ENCODE measurements at places on chromosomes 1 and 21.
A peak's percentile ranks its signal among the peaks of the same experiment; 100 is the strongest.

- DNase-seq = peak; percentile 53
These were observed 44.1 kb downstream of the CD247 start for GRCh38 chr1:167474191-167474641.

GRCh38 chr1:65509912-65510680 lies 89.6 kb downstream of the LEPR start:
- DNase-seq = no peak

DNA sequence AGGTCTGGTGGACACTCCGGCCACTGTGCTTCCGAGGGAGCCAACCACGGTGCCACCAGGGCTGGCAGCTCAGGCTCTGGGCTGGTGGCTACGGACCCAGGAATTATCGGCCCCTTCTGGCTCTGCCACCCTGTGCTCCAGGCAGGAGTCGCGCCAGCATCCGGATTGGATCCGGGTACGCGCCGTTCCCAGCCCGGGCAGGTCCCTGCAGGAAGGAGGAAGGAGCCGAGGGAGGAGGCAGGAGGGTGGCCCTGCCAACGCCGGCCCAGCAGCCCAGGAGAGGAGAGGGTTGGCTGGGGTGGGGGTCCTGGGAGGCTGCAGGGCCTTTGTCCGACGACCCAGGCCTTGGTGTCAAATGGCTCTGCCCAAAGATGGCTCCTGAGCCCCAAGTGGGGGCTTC lies 160.5 kb downstream of the CASZ1 start:
- DNase-seq = no peak

- no peak for DNase-seq
These were observed 339.6 kb downstream of the NUF2 start for GRCh38 chr1:163661391-163661790.

GRCh38 chr1:226772446-226773139 lies 33.5 kb upstream of the ITPKB start:
- DNase-seq = no peak

- DNase-seq = no peak
These were observed 26.3 kb upstream of the TINAGL1 start for GRCh38 chr1:31549809-31550620.

DNA sequence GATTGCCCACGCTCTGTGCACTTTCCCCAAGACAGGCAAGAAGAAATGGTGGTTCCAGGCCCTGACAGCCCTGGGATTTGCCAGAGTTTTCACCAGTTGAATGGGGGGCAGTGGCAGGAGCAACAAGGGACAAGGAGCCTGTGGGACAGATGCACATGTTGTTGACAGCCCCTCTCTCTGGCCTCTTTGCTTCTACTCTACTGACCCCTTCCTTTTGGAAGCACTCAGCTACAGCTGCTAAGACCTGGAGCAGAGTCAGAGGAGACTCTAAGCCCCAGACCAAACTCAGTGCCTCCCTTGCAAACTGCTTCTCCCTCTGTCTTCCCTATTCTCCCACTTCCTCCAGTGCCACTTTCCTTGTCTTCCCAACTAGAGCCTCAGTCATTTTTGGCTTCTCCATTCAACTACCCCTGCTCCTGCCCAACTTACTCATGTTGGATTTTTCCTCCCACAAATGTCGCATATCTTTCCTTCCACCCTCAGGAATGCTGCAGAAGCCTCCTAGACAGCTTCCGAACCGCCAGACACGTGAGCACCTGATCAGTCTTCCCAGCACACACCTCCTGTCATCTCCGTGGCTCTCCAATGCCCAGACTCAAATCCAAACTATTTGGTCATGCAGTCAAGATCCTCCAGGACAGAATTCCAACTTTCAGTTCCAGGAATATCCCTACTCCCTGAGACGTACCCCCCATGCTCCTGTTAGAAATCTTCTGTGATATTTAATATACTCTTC lies 9.1 kb downstream of the INKA2 start:
- no peak for DNase-seq

GRCh38 chr1:8360493-8361197 lies 42.7 kb downstream of the SLC45A1 start:
- no peak for DNase-seq

- no peak for DNase-seq
These were observed 84.9 kb upstream of the SLC44A3 start for GRCh38 chr1:94734963-94735901.

GRCh38 chr1:115499253-115499652 lies 142.5 kb upstream of the VANGL1 start:
- DNase-seq = no peak

DNA sequence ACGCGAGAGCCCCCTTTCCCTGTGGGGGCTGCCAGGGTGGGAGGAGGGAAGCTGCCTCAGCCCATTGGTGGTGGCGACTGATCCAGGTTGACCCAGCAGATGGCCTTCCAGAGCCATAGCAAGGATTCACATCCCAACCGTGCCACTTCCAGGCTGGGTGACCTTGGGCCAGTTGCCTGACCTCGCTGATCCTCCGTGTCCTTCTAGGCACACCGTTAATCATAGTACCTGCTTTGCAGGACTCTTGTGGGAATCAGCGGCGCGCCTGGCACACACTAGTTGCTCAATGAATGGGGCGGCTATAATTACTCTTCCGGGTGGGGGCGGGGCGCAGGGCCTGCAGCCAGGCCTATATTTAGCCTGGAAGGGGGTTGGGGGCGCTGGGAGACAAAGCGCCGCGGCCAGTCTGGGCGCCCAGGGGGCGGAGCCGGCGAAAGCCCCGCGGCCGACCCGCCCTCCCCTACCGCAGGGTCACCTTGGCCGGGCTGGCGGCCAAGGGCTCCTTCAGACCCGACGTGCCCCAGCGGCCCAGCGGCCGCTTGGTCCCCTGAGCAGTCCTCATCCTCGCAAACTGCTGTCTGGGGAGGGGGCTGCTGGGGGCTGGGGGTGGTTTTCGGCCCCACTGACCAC lies 5.1 kb downstream of the HSPB7 start:
- peak; percentile 37 for DNase-seq

DNA sequence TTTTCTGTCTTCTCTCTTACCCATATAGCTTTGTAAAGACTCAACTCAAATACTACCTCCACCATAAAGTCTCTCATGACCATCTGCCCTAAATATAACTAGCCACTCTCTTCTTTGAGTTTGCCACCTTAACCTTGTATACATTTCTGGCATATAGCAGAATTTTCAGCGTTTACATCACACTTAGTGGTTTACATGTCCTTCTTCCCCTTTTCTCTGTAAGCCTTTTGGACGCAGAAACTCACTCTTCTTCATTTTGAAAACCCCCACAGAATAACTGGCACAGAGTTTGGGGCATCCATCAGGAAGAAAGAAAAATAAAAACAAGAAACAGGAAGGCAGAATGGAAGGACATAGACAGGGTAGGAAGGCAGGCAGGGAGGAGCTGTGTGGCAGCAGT lies 131.8 kb upstream of the DUSP10 start:
- no peak for DNase-seq

- no peak for DNase-seq
These were observed 635.1 kb downstream of the PTPRC start for GRCh38 chr1:199273837-199274379.

DNA sequence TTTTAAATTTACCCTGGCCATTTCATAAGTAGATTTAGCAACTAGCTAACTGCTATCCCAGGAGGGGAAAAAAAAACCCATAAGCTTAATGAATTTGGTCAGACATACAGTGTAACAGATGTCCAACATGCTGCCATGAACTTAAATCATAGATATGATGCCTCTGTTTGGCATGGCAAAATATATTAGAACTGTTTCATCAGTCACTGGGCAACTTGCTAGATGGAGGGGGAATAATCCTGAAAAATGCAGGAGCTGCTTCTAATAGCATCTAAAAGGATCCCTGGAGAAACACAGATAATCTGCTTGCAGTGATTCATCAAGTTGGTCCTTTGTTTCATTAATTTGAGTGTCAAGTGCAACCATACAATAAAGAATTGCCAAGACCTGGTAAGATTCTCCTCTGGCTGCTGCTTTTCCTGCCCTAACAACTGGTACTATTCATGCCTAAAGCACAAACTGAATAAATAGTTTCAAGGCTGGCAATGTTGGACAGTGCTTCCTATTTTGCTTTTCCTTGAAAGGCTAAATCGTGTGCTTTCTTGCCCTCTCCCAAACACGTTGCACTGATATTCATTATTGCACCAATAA lies 1.5 kb upstream of the ST6GALNAC5 start:
- no peak for DNase-seq

DNA sequence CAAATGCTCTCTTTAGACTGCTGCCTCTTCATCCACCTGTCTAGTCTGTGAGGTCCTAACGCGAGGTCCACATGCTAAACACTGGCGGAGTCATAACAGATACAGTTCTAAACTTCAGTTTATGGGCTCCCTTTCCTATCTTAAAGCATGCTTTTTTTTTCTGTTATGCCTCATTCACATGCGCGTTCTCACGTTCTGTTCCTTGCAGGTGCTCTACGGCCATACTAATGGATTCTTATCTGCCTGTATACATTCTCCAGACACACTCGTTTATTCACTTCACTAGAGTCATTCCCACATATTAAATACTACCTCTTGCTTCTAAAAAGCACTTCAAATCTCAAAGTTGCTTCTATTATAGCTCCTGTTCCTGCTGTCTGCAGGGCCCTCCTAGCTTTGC lies 38.7 kb downstream of the PHC2 start:
- no peak for DNase-seq
